ENCODE measurements at places on chromosomes 4 and X. TPM values are rescaled to one million over a fixed set of nuclear protein-coding genes. Genes with fewer than 3 reads are reported as not detected.
A peak's percentile ranks its signal among the peaks of the same experiment; 100 is the strongest.

DNA sequence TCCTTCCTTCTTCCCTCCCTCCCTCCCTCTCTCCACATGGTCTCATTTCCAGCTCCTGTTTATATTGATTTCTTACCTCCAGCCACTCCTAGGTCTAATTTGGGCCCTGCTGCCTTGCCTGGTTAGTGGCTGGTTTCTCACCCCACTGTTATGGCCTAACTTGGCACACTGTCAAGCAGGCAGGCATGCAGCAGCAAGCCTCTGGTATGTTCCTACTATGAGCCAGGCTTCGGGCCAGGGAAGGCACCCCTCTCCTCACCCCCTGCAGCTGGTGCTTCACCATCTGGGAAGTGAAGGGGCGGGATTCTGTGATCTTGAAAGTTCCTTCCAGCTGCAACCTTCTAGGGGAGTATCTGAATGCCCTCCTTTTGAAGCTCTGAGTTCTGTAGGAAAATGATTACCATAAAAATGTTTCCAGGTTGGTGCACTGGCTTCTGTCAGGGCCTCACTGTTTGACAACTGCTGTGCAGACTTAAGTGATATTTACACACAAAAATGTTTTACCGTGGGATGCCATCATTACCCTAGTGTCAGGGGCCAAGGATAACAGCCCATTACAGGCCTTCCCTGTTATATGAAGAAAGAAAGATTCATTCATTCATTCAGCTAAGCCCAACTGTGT is 10.1 kb upstream of the VMA21 start:
- DNase-seq, result no peak

The SYNPO2 gene
- 0.36 TPM for total RNA-seq

DNA sequence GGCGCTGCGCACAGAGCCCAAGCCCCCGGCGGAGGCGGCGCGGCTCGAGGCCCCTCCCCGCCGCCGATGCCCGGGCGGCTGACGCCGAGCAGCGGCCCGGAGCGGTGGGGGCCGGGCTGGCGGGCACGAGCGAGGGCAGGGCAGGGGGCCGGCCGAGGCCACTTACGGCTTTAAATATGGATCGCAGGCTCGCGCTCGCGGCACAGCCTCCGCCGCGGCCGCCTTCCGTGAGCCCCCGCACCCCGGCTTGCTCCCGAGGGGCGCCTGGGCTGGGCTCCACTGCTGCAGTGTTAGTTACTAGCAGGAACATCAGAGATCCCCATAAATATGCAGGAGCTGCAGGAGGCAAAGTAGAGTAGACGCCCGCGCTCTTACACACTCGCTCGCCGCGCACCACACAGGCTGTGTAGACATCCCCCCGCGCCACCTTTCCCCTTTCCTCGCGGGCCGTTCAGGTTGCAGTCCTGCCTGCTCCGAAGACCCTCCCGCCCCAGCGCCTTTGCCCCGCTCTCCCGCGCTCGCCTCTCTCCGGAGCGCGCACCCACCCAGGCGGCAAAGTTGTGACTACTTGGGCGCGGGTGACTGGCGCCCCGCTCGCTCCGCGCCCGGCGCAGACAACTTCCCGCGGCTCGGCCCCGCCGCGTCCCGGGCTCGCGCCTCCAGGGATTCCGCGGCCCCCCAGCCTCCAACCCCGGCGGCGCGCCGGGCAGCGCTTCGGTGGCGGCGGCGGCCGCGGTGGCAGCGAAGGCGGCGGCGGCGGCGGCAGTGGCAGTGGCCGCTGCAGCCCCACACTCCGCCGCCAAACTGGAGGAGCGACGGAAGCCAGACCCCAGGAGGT is 152.0 kb upstream of the SLC4A4 start:
- peak; percentile 78 for DNase-seq

The HSD17B13 gene
- not detected for total RNA-seq

The PITX2 gene
- total RNA-seq, result not detected

DNA sequence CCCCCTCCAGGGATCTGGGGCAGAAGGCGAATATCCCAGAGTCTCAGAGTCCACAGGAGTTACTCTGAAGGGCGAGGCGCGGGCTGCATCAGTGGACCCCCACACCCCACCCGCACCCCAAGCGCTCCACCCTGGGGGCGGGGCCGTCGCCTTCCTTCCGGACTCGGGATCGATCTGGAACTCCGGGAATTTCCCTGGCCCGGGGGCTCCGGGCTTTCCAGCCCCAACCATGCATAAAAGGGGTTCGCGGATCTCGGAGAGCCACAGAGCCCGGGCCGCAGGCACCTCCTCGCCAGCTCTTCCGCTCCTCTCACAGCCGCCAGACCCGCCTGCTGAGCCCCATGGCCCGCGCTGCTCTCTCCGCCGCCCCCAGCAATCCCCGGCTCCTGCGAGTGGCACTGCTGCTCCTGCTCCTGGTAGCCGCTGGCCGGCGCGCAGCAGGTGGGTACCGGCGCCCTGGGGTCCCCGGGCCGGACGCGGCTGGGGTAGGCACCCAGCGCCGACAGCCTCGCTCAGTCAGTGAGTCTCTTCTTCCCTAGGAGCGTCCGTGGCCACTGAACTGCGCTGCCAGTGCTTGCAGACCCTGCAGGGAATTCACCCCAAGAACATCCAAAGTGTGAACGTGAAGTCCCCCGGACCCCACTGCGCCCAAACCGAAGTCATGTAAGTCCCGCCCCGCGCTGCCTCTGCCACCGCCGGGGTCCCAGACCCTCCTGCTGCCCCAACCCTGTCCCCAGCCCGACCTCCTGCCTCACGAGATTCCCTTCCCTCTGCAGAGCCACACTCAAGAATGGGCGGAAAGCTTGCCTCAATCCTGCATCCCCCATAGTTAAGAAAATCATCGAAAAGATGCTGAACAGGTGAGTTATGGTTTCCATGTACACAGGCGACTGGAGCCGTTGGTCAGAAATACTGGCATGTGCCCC is at the start of gene CXCL1:
CXCL1 (plus strand) TSS at position 264 of the 926 bp plus-strand sequence; CDS start at position 342, 78 bp downstream.
- DNase-seq, result no peak

DNA sequence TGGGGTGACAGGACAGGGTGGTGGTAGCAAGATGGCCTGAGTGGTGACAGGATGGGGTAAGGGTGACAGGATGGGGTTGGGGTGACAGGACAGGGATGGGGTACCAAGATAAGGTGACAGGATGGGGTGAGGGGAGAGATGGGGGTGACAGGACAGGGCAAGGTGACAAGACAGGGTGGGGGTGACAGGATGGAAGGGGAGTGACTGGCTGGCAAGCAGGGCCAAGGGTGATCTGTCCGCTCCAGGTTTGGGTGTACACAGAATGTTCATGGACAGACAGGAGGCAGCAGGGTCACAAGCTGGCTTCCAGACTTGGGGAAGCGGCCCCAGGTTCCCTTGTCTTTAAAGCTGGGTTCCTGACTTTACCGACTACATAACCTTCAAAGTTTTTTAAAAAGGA is 23.3 kb downstream of the RNF212 start:
- no peak for DNase-seq

GRCh38 chr4:93657527-93657926 is 171.0 kb upstream of the ATOH1 start:
- DNase-seq, result no peak

GRCh38 chr4:28373191-28373590 is 1512.5 kb downstream of the STIM2 start:
- DNase-seq, result no peak

- no peak for DNase-seq
Observed at GRCh38 chr4:105558277-105558676, 5.9 kb downstream of the ARHGEF38 start.

DNA sequence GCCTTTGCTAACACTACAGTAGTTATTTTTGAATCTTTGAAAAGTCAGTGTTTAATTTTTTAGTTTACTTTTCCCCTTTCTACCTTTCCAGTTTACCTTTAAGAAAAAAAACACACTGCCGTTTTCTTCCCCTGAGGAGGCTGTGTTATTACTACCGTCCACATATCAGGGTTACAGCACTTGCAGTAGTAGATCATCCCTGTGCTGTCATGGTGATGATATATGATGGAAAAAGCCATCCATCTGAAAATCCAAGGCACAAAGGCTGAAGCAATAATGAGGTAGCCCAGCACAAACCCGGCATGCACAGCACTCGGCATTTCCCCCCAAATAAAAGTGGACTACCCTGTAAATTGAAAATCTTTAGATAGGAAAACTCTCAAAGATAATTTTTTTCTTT is 258.7 kb downstream of the CXXC4 start:
- DNase-seq, result no peak

The LAP3 gene
- 99.9 TPM for total RNA-seq

The UGT8 gene
- not detected for total RNA-seq

DNA sequence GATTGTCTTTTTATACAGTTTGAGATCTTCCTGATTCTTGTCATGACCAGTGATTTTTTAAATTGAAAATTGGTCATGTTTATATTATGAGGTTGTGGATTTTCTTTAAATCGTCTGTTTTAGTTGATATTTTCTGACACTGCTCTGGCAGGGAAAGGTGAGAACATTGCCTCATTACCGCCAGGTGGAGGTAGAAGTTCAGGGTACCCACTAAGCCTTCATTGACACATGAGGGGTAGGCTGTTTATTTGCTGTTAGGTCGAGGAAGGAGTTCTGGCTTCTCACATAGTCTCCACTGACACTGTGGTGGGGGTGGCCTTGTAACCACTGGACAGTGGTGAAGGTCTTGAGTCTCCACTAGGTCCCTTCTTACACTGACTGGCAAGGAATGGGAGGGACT is 117.6 kb upstream of the GPR101 start:
- no peak for DNase-seq

The MTCP1 gene
- total RNA-seq, result 12.4 TPM

GRCh38 chr4:40937140-40937725 is 187.5 kb downstream of the NSUN7 start:
- DNase-seq, result no peak

DNA sequence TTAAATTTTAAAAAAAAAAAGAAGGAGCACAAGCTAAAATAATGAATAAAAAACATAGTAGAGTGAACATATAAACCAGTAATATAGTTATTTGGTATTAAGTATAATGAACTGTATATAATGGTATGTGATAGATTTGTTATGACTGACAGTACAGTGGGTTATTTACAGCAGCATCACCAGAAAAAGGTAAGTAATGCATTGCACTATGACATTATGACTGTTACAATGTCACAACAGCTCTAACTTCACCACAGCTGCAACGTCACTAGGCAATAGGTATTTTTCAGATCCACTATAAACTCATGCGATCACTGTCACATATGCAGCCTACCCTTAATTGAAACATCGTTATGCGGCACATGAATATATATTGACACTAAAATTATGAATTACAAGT is 72.5 kb downstream of the COX7B2 start:
- no peak for DNase-seq

Data from natural killer cell treated with Interleukin-12 subunit alpha and Interleukin-12 subunit beta and Interleukin-15 and Interleukin-18, amount 100 ng/mL, for 72 hours (primary cell).